ENCODE measurements at places on chromosomes 13 and 19.
A peak's percentile ranks its signal among the peaks of the same experiment; 100 is the strongest.

GRCh38 chr13:53382008-53382407, 353.4 kb downstream of the OLFM4 start:
- DNase-seq, result no peak

DNA sequence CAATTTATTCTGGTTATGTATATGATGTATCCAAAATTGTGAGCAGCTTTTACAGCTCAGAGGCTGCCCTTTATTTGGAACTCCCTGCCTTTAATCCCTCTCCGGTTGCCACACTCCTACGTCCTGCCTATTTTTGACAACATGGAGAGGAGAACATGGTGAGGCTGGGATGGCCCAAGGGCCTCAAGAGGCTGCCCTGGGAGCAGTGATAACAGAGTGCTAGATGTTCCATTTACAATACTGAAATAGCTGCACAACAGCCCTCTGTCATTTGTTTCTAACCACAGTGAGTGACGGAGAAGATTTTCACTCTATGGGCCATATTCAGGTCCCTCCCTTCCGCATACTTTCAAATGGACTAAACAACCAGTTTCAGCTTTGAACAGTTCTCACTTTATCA, 33.4 kb downstream of the STARD13 start:
- no peak for DNase-seq

GRCh38 chr13:44425041-44425814, 51.6 kb downstream of the SERP2 start:
- DNase-seq, result no peak

GRCh38 chr13:77907666-77908341, 10.8 kb downstream of the EDNRB start:
- no peak for DNase-seq

DNA sequence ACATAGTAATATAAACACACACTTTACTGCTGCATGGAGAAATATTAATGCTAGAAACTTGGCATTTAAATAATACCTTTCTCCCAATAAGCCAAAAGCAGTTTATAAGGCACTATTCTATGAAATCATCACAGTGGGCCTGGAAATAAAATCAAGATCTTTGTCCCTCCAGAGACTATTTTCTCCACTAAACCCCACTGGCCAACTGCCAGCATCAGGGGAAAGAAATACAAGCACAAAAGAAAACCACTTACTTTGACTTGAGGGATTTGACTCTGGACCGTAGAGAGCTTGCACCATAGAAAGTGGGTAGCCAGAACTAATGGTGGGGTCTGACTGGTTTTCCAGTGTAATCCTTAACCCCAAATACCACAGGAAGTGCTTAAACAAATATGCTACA, 71.9 kb downstream of the DCLK1 start:
- DNase-seq, result no peak

DNA sequence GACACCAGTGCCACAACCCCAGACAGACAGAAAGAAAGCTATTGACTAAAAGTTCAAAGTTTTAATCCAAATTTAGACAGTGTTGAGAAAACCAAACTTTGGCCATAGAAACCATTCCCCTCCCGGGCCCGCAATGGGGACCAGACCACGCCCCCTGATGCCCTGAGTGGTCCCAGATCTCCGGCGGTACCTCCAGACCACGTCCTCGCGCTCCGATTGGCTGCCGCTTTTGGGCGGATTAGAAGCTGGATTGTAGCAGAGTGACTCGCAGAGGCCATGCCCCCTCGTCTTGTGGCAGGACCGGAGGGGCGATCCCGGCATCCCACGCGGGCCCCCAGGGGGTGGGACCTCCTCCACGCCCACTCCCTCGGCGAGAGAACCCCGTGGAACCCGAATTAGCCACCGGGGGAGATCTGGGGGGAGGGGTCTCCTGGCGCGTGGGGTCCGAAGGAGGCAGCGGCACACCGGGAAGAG, 797 bp upstream of the HSD17B14 start:
- peak; percentile 81 for DNase-seq

DNA sequence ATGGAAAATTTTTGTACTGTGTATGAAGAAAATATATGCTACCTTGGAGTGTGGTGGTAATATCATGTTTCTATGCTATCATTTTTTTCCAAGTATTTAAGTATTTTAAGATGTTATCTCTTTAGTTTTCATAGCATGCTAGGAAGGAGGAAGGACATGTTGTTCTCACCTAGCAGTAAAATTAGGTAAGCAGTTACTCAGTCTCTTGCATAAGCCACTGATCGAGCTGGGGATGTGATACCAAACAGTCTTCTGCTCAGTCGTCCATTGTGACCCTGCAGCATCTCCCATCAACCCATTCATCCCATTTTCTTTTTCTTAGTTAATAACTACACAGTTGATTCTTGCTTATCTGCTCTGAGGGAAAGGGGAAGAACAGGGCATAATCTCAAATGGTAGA, 130.6 kb downstream of the KLF5 start:
- no peak for DNase-seq

DNA sequence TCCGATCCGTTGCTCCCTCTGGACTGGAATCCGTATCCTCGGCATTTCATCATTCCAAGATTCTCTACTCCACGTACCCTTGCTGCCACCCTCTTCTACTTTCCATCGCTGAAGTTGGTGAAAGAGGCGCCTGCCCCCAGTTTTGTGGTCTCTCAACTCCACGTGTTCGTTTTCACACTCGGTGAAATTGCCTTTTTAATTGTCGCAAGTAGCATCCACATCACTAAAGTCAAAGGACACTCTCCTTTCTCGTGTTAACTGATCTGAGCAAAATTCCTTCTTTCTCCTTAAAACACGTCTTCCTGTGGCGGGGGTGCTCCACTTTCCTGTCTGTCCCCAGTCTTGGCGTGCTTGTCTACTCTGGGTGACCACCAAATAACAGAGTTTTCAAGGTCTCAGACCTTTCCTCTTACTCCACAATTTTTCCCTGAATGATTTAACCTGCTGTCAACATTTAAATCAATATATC, 1.1 kb upstream of the TMTC4 start:
- no peak for DNase-seq

- DNase-seq, result no peak
These were observed 607 bp downstream of the PLEKHJ1 start for GRCh38 chr19:2235381-2236063.

GRCh38 chr13:102580552-102581169, 16.1 kb upstream of the TPP2 start:
- peak; percentile 32 for DNase-seq

GRCh38 chr19:48480183-48480557, 11.0 kb downstream of the CYTH2 start:
- no peak for DNase-seq

- peak; percentile 92 for DNase-seq
These were observed 634 bp downstream of the AKT1S1 start for GRCh38 chr19:49876422-49877019.

Measured in neural crest cell (in vitro differentiated cells).